ENCODE measurements at places on chromosomes 3 and 15. TPM values are rescaled to one million over a fixed set of nuclear protein-coding genes. Genes with fewer than 3 reads are reported as not detected.

SNX1 gene
- total RNA-seq, result 38.9 TPM

GNAT1 gene
- total RNA-seq, result not detected

ANKUB1 gene
- total RNA-seq, result not detected

PRR20G gene
- total RNA-seq, result not detected

IL17RB gene
- total RNA-seq, result not detected

IL12A gene
- total RNA-seq, result 1.1 TPM

MYL3 gene
- total RNA-seq, result not detected

C3orf20 gene
- total RNA-seq, result under 0.01 TPM

BFSP2 gene
- total RNA-seq, result not detected

DZIP1L gene
- total RNA-seq, result 30.5 TPM

WDR49 gene
- total RNA-seq, result not detected

ROBO2 gene
- total RNA-seq, result 35.0 TPM

ZNF80 gene
- not detected for total RNA-seq

Measured in melanocyte of skin (primary cell).